ENCODE measurements at places on chromosomes 5 and 9. TPM values are rescaled to one million over a fixed set of nuclear protein-coding genes. Genes with fewer than 3 reads are reported as not detected.

Gene ANKRA2
- 19.2 TPM for polyA plus RNA-seq

Gene PKN3
- 8.9 TPM for polyA plus RNA-seq

Gene SPATA31D4
- not detected for polyA plus RNA-seq

GRCh38 chr9:93125331-93125894, 8.6 kb downstream of the NINJ1 start:
- DNase-seq = no peak

Gene C5
- polyA plus RNA-seq = 6.0 TPM

Gene ZNF354C
- polyA plus RNA-seq = 8.6 TPM

- DNase-seq = peak; percentile 10
These were observed 34.7 kb downstream of the LHX3 start for GRCh38 chr9:136170006-136170901.

Gene DRD1
- polyA plus RNA-seq = 0.05 TPM

Gene TMOD1
- polyA plus RNA-seq = 79.9 TPM

Gene SLC22A5
- polyA plus RNA-seq = 5.7 TPM

- DNase-seq = no peak
These were observed 469.0 kb downstream of the CDH9 start for GRCh38 chr5:26569241-26569928.

GRCh38 chr9:135448663-135449100, 30.9 kb upstream of the PPP1R26 start:
- DNase-seq = no peak

GRCh38 chr9:32716425-32716824, 66.9 kb upstream of the TMEM215 start:
- peak; percentile 90 for DNase-seq

Gene CDH9
- not detected for polyA plus RNA-seq

GRCh38 chr5:163649514-163649913, 144.1 kb downstream of the MAT2B start:
- DNase-seq = no peak

GRCh38 chr5:56405116-56405908, 172.2 kb upstream of the ANKRD55 start:
- peak; percentile 40 for DNase-seq

DNA sequence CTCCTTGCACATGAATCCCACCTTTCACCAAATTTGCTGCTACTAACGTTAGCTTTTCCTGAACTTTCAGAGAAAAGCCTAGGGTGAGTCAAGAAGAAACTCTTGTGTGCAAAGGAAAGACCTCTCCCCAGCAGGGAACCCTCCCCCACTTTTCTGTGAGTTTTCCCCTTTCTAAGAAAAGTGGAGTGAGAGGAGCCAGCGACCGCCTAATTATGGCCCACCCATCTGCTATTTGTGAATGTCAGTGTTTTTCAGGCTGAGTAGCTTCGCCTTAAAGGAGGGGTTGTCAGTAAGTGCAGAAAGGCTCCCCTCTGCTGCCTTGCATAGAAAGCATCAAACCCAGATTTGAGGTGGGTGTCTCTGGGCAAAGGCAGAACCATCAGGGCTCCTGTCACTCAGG, 46.8 kb upstream of the SPOCK1 start:
- no peak for DNase-seq

GRCh38 chr9:117782931-117783788, 79.0 kb downstream of the TLR4 start:
- DNase-seq = peak; percentile 87

- DNase-seq = no peak
These were observed 11.7 kb downstream of the OGN start for GRCh38 chr9:92392690-92393089.

GRCh38 chr5:31407921-31408693, 123.8 kb downstream of the DROSHA start:
- DNase-seq = no peak

DNA sequence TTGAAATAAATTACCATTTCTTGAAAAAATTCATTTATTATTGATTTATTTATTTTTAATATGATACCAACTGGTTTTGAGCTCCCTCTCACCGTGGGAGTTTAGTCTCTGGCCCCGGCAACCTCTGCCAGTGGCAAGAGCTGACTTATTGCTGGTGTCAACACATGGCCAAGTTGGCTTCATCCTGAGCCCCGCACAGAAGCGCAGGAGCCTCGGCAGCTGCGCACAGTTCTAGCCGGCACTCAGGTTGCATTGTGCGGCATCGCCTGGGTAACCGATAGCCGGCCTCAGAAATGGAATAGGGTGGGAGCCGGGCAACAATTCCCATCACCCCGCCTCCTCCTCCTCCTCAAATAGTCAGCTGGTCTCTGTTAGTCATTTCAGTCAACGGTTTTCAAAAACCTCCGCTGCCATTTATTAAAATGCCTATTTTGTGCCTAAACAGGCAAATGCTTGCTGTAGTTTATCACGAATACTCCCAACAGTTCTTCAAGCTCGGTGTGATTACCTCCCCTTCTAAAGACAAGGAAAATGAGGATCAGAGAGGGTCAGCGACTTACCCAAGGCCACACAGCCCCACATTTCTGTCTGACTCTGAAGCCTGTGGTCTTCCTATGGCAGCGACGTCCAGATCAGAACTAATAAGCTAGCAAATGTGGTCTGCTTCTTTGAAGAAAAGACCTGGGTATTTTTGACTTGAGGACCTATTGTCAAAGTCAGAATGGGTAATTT, 15.7 kb upstream of the MSX2 start:
- DNase-seq = no peak

Gene FNIP1
- polyA plus RNA-seq = 13.2 TPM

DNA sequence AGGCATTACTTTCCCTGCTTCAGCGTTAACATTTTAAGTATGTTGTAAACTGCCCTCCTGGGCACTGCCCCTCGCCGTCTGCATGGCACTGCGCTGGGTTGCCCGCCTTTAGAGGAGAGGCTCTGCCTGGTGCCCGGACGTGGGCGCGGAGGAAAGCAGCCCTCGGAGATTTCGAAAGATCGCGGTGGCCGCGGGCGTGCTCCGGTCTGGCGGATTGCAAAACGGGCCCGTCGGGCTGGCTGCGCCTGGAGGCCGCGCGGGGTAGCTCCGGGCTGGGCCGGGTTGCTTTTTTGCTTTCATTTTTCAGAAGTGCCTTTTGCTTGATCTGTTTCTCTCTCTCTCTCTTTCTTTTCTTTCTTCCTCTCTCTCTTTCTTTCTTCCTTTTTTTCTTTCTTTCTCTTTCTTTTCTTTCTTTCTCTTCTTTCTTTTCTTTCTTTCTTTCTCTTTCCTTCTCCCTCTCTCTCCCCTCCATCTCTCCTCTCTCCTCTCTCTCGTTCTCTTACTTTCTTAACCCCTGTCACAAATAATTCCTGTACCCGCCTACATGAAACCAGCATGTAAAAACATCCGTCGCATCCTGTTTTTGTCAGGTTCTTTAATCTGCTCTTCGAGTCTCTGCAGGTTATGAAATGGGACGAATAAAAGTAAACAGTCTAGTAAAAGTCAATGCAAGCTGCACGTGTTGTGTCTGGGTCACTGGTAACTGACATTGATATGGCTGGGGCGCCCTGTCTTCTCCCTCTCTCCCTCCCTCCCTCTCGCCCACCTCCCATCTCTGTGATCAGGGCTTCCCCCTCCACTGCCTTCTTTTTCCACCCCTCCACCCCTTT, 1.7 kb downstream of the FST start:
- DNase-seq = peak; percentile 63

GRCh38 chr5:313806-314376, 7.6 kb upstream of the AHRR start:
- DNase-seq = no peak

- no peak for DNase-seq
These were observed 88.7 kb downstream of the NTNG2 start for GRCh38 chr9:132250324-132251262.

DNA sequence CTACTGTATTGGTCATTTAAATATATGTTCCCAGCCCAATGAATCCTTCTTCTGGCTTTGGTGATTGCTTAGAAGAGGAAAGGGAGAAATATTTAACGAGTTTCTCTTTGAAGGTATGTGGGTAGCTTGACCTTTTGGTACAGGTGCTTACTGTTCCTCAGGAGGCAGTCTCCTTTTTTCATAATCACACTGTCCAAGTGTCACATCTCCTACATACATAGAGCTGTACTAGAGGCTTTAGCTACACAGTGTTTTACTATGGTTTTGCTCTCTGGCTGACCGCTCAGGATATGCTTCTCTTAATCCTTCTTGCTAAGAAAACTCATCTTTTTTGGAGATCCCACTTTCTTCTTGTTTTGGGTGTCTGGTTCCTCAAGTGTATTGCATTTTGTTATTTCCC, 6.9 kb downstream of the ERBIN start:
- no peak for DNase-seq

GRCh38 chr9:710951-711745, 130.3 kb upstream of the DMRT1 start:
- DNase-seq = no peak

DNA sequence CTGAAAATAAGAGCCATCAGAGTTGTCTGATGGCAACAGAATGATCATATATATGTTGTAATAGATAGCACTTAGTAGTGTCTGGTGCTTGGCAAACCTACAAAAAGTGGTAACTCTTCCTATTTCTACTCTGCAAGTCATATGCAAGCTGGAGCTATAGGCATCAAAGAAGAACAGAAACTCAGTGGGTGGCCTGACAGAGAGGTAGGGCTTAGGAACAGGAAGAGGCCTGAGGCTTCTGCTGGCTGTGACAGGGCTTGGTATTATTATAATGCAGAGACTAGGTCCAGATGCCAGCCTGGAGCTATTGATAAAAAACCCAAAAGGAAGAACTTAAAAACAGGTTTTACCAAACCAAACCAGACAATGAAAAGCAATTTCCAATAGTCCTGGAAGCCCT, 4.4 kb upstream of the DIAPH1 start:
- DNase-seq = peak; percentile 63

DNA sequence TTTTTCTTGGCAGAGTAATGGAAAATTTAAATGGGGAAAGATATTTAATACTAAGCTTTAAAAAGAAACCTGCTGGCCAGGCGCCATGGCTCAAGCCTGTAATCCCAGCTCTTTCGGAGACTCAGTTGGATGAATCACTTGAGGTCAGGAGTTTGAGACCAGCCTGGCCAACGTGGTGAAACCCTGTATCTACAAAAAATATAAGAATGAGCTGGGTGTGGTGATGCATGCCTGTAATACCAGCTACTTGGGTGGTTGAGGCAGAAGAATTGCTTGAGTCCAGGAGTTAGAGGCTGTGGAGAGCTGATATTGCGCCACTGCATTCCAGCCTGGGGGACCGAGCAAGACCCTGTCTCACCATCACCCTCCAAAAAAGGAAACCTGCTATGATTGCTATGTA, 32.8 kb downstream of the TUT7 start:
- no peak for DNase-seq
